CD4-positive, alpha-beta T cell treated with Interleukin-12 subunit alpha and Interleukin-12 subunit beta, for 1 hour (primary cell): ENCODE measurements at places on chromosomes 2 and 18.

DNA sequence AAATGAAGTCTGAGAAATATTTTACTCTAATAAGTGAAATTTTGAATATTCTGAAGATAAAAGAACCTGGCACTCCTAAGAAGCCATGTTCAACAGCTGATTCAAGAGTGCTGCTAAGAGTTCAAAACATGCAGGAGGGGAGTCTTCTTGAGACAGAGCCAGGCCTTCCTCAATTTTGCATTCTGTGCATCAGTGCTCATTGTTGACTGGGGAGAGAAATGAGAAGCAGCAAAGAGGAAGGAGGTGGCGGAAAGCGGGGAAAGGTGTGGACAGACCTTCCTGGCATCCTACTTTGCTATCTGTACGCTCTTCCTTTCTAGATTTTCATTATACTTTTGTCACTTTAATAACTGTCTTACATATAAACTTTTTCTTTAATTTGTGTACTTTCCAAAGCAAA is 29.7 kb upstream of the TXNDC2 start:
- no peak for DNase-seq

- DNase-seq = no peak
These were observed 55.1 kb upstream of the LDAH start for GRCh38 chr2:20877960-20878359.

- DNase-seq = no peak
These were observed 65.5 kb upstream of the ATG16L1 start for GRCh38 chr2:233185963-233186362.

- DNase-seq = peak; percentile 26
These were observed 99.7 kb downstream of the MEP1B start for GRCh38 chr18:32289483-32290075.

DNA sequence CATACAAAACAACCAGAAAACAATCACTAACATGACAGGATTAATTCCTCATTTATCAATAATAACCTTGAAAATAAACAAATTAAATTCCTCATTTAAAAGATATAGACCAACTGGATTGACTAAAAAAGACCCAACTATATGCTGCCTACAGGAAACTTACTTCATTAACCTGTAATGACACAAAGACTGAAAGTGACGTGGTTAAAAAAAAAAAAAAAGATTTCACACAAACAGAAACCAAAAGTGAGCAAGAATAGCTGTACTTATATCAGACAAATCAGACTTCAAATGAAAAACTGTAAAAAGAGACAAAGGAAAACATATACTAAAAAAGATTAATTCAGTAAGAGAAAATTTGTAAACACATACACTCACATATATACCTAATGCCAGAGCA is 201.2 kb downstream of the CCDC178 start:
- no peak for DNase-seq

DNA sequence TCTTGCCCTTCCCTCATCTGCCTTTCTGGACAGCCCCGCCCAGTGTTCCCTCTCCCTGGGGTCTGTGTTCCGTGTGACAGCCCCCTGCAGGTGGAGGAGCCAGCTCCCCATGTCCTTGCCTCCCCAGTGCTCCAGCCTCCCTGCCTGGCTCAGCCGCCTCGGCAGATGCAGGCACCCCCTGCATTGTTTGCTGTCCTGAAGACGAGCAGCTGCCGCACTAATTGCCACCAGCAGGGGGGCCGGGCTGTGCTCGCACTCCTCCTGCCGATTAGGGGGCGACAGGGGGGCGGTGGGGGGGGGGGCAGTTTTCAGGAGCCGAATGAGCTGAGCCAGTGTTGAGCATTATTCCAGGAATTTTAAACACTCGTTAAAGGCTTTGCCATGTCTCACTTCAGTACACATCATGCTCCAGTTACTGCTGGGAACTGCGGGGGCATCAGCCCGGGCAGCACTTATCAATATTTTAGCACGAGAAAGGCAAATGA is 23.3 kb downstream of the SIX3 start:
- DNase-seq = no peak
